AG04449 (cell line): ENCODE measurements at places on chromosomes 12 and 14.

- no peak for DNase-seq
Observed at GRCh38 chr12:116325336-116325664, 47.8 kb upstream of the MED13L start.

GRCh38 chr14:94403312-94403932, 15.0 kb upstream of the SERPINA1 start:
- no peak for DNase-seq

- DNase-seq = no peak
Observed at GRCh38 chr14:79834868-79835267, 376.4 kb downstream of the DIO2 start.

GRCh38 chr14:105060751-105061427, 4.3 kb downstream of the GPR132 start:
- DNase-seq = no peak

DNA sequence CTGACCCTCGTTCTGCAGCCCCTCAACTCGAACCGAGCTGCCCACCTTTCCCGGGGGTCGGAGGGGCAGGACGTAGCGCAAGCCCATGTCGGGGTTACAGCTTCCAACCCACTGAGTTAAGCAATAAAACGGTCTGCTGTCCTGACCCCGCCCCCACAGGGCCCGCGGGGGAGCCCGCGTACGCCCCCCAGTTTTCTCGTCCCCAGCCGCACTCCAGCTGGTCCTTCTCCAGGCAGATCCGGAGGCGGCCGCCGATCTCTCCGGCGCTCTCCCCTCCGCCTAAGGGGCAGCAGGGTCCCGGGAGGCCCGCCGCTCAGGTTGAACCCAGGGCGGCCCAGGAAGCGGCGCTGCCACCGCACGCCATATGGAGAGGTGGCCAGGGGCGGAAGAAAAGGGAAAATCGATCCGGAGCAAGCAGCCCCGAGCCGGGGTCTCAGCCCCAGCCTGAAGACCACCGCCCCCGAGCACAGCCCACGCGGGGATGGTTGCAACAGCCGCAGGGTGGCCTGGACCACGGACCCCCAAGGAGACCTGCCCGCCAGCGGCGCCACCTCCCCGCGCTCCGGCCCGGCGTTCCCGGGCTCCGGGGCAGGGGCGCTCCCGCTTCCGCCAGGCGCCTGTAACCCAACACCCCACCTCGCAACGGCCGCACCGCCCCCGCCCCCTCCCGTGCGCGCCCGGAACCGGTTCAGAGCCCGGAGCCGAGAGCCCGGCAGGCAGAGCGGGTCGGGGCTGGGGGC, 760 bp downstream of the ACTN1 start:
- no peak for DNase-seq

DNA sequence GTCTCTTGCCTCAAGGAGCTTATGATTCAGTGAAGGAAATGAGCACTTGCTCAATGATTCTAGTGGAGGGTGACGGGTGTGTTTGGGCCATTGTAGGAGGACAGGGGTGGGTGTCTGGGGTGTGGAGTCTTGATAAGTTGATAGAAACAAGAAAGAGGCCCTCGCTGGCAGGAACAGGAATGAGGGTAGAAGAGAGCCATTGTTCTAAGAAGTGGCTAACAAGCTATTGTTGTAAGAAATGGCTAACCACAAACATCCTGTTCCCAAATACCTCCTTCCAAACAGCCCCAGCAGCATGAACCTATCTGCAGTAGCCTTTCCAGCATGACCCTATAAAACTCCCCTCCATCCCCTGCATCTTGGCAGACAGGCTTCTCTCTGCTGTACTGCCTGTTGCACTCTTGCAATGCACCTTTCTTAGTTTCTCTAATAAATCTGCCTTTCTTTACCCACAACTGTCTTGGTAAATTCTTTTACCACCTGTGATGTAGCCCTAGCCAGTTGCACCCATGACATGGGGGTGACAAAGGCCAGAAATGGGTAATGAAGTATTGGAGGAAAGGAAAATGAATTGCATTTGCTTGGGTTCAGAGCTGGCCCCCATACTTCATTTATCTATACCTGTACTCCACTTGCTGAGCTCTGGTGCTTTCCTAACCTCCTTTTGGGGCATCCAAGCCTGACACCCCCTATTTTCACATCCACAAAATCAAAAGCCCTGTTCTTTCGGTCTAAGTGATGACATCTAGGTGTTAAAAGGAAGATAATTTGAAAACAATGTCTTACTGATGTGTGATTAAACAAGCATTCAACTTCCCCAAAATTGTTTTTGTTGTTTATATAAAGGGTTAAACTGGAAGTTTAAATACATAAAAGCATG, 389.1 kb downstream of the GRIN2B start:
- no peak for DNase-seq
